ENCODE measurements at places on chromosomes 2 and 18. TPM values are rescaled to one million over a fixed set of nuclear protein-coding genes. Genes with fewer than 3 reads are reported as not detected.

DNA sequence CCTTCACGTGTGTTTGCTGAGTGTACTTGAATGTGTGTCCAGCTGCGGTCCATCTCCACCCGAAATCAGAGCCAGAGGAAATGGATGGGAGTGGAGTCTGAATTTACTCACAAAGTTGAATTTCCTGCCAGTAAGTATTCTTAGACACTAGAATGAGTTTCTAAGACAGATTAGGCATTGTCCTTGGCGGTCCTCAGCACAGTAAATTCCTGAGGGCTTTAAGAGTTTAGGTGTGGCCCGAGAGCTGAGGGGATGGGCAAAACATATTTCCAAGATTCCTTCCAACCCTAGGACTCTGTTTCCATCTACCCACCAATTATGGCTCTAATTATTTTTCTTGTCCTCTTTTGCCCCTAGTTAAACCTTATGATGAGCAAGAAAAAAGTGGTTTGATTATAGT is 90.3 kb upstream of the PHLPP1 start:
- no peak for DNase-seq
- H3K36me3 ChIP-seq: no peaks in the 10 kb centered on the region
- no peaks in the 10 kb centered on the region for H3K4me1 ChIP-seq
- no peak overlapping the region for H3K27ac ChIP-seq
- H3K27me3 ChIP-seq: no peaks in the 10 kb centered on the region
- no peak overlapping the region for H3K4me3 ChIP-seq

The NOL4 gene
- 8.6 TPM for total RNA-seq

- no peak overlapping the region for H3K27ac ChIP-seq
- H3K36me3 ChIP-seq: no peaks in the 10 kb centered on the region
- peaks cover 7% of the 10 kb centered on the region for H3K4me1 ChIP-seq
- H3K27me3 ChIP-seq: peaks cover 3% of the 10 kb centered on the region
- H3K4me3 ChIP-seq: no peak overlapping the region
These were observed 106.9 kb downstream of the LIPG start for GRCh38 chr18:49668574-49669275.

- H3K4me1 ChIP-seq: no peaks in the 10 kb centered on the region
- H3K4me3 ChIP-seq: no peak overlapping the region
- no peak for DNase-seq
- no peak overlapping the region for H3K27ac ChIP-seq
These were observed 19.7 kb downstream of the TYMS start for GRCh38 chr18:677145-677544.

DNA sequence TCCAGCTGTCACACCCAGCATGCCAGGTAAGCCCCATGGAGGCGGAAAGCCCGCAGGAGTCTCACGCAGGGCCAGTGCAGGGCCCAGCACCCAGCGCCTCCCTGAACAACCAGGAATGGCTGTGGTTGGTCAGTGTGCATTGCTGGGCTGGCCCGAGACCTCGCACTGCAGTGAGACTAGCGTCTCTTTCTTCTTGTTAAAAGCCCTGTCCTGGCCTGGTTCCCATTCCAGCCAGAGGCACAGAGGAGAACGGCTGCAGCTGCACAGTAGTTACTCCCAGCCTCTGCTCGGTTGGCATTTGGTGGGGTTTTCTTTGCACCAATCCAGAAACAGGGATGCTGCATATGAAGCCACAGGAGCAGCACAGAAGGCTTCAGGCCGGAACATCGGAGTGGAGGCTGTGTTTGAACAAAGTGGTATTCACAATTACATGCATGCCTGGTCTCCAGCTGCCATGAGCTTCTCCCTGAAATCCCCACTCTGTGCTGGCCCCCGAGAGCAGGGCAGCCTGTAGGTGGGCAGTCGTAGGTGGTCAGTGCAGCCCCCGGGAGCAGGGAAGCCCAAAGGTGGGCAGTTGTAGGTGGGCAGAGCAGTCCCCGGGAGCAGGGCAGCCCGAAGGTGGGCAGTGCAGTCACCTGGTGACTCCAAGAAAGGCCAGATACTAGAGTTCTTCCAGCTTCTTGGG is 163.7 kb upstream of the PXDN start:
- peaks cover 2% of the 10 kb centered on the region for H3K27me3 ChIP-seq
- H3K4me1 ChIP-seq: peaks cover 17% of the 10 kb centered on the region
- no peak overlapping the region for H3K27ac ChIP-seq
- no peak overlapping the region for H3K4me3 ChIP-seq

DNA sequence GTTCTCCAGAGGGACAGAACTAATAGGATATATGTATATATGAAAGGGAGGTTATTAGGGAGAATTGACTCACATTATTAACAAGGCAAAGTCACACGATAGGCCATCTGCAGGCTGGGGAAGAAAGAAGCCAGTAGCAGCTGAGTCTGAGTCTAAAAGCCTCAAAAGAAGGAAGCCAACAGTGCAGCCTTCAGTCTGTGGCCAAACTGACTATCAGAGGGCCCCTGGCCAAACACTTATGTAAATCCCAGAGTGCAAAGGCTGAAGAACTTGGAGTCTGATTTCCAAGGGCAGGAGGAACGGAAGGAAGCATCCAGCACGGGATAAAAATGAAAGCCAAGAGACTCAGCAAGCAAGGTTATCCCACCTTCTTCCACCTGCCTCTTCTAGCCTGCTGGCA is 108.0 kb upstream of the LDLRAD4 start:
- no peaks in the 10 kb centered on the region for H3K27me3 ChIP-seq
- H3K4me3 ChIP-seq: no peak overlapping the region
- H3K36me3 ChIP-seq: peaks cover 20% of the 10 kb centered on the region
- H3K4me1 ChIP-seq: peaks cover 3% of the 10 kb centered on the region
- no peak overlapping the region for H3K27ac ChIP-seq
- no peak for DNase-seq

DNA sequence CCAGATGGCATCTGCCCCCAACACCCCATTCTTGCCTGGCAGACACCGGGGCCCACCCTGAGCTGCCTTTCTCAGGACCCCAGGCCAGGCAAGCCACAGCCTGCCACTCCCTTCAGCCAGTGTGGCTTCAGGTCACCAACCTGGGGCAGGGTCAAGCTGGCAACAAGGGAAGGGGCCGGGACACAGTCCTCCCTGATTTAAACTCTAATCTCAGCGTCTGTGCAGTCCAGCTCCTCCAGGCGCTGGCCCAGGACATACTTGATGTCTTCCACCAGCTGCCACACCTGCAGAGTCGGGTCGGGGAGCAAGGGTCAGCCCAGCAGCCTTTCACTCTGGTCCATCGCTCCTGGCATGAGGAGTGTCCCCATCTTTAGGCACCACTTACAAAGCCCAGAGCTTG is 29.0 kb upstream of the ALPP start:
- no peak overlapping the region for H3K27ac ChIP-seq
- H3K27me3 ChIP-seq: peaks cover 7% of the 10 kb centered on the region
- H3K36me3 ChIP-seq: no peaks in the 10 kb centered on the region
- H3K4me3 ChIP-seq: no peak overlapping the region
- no peaks in the 10 kb centered on the region for H3K4me1 ChIP-seq

The LTBP1 gene
- total RNA-seq: 3.9 TPM

The PLCD4 gene
- total RNA-seq: 1.9 TPM

The GBX2 gene
- 1.2 TPM for total RNA-seq

DNA sequence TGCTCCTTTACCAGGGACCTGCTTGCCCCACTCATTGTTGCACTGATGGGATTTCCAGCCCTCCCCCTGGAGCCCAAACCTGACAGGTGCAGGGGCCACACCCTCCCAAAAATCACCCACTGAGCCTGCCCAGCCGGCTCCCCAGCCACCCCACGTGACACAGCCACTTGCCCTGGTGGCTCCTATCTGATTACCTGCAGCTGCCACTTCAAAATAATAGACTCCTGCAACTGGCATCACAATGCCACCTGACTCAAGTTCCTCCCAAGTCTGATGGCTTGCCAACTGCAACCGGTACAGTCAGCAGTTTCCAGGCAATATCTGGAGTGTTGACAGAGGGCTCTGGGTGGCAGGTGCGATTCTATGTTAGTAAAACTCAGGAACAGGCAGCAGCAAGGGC is 66.2 kb downstream of the CRACDL start:
- no peak overlapping the region for H3K27ac ChIP-seq
- H3K4me3 ChIP-seq: no peak overlapping the region
- no peaks in the 10 kb centered on the region for H3K36me3 ChIP-seq

GRCh38 chr2:26612034-26612433 is 29.1 kb downstream of the CIB4 start:
- peak overlapping the region; percentile 82 for H3K27ac ChIP-seq
- no peak for DNase-seq
- peak overlapping the region; percentile 55 for H3K4me3 ChIP-seq
- H3K27me3 ChIP-seq: peaks cover 1% of the 10 kb centered on the region
- no peaks in the 10 kb centered on the region for H3K36me3 ChIP-seq
- peaks cover 72% of the 10 kb centered on the region for H3K4me1 ChIP-seq

- no peak for DNase-seq
- no peak overlapping the region for H3K27ac ChIP-seq
- H3K4me1 ChIP-seq: peaks cover 11% of the 10 kb centered on the region
- peaks cover 4% of the 10 kb centered on the region for H3K36me3 ChIP-seq
- H3K27me3 ChIP-seq: peaks cover 13% of the 10 kb centered on the region
These were observed 138.8 kb upstream of the ID2 start for GRCh38 chr2:8543060-8543382.

The DCDC2C gene
- not detected for total RNA-seq

The NDC80 gene
- total RNA-seq: 7.7 TPM

- H3K36me3 ChIP-seq: no peaks in the 10 kb centered on the region
- no peaks in the 10 kb centered on the region for H3K4me1 ChIP-seq
- DNase-seq: no peak
- H3K4me3 ChIP-seq: no peak overlapping the region
- no peaks in the 10 kb centered on the region for H3K27me3 ChIP-seq
These were observed 63.3 kb upstream of the TMEM182 start for GRCh38 chr2:102698369-102699111.

DNA sequence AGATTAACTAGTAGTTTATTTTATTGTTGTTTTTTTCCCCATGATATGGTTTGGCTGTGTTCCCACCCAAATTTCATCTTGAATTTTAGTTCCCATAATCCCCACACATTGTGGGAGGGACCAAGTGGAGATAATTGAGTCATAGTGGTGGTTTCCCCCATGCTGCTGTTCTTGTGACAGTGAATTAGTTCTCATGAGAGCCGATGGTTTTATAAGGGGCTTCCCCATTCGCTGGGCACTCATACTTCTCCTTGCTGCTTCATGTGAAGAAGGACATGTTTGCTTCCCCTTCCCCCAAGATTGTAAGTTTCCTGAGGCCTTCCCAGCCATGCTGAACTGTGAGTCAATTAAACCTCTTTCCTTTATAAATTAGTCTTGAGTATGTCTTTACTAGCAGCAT is 36.5 kb downstream of the GALNT14 start:
- no peaks in the 10 kb centered on the region for H3K36me3 ChIP-seq
- no peaks in the 10 kb centered on the region for H3K4me1 ChIP-seq
- no peaks in the 10 kb centered on the region for H3K27me3 ChIP-seq
- H3K27ac ChIP-seq: no peak overlapping the region

DNA sequence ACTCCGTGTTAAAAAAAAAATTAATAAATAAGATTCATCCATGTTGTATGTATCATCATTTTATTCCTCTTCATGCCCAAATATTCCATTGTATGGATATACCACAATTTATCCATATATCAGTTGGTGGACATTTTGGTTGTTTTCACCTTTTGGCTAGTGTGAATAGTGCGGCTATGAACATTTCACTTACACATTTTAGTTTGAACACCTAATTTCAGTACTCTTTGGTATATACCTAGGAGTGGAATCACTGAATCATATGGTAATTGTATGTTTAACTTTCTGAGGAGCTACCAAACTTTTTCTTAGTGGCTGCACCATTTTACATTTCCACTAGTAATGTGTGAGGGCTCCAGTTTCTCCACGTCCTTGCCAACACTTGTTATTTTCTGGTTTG is 20.0 kb downstream of the CDCA7 start:
- H3K36me3 ChIP-seq: no peaks in the 10 kb centered on the region
- H3K4me1 ChIP-seq: no peaks in the 10 kb centered on the region
- H3K27me3 ChIP-seq: peaks cover 4% of the 10 kb centered on the region

The SULT1C3 gene
- not detected for total RNA-seq

DNA sequence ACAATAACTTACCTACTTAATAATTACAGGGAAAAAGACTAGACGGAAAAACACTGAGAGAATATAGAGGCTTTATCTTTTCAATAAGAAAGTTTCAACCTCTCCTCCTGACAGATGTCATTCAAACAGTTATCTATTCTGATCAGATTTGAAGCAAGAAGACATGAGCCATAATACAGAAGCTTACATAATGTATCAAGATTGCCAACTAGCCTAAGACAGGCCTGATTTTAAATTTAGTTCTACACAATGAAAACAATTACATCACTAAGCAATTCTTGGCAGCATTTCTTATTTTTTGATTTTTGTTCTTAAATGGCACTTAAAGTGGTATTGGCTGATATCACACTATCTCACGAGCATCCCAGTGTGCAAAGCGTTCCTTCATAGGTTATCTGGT is 41.6 kb downstream of the GPR155 start:
- peaks cover 8% of the 10 kb centered on the region for H3K4me1 ChIP-seq
- no peaks in the 10 kb centered on the region for H3K36me3 ChIP-seq
- no peak for DNase-seq
- peaks cover 2% of the 10 kb centered on the region for H3K27me3 ChIP-seq
- H3K27ac ChIP-seq: no peak overlapping the region
- H3K4me3 ChIP-seq: no peak overlapping the region

All from glutamatergic neuron (in vitro differentiated cells).